ENCODE measurements at places on chromosomes 3 and 15. TPM values are rescaled to one million over a fixed set of nuclear protein-coding genes. Genes with fewer than 3 reads are reported as not detected.

Gene SPG21
- 113 TPM for total RNA-seq

Gene EPHA6
- not detected for total RNA-seq

DNA sequence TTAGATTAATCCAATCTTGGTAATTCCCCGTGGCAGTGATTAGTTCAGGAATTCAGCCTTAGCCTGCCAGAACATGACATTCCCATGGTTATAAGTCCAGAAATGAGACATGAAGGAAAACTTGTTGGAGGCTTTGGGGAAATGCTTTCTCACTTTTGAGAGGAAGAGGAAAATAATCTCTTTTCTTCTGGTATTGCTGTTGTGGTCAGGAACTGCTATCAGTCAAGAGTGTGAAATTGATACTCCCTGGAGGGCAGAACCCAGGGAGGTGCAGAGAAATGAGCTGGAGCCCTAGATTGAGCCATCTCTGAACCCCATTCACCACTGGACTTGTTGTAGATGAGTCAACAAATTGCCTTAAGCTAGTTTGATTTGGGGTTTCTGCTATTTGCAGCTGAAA lies 38.6 kb upstream of the APH1B start:
- peak; percentile 44 for DNase-seq

GRCh38 chr3:95626107-95626506 lies 1188.3 kb upstream of the EPHA6 start:
- no peak for DNase-seq

- no peak for DNase-seq
Measured at GRCh38 chr3:14016900-14017475, 107.7 kb downstream of the CHCHD4 start.

DNA sequence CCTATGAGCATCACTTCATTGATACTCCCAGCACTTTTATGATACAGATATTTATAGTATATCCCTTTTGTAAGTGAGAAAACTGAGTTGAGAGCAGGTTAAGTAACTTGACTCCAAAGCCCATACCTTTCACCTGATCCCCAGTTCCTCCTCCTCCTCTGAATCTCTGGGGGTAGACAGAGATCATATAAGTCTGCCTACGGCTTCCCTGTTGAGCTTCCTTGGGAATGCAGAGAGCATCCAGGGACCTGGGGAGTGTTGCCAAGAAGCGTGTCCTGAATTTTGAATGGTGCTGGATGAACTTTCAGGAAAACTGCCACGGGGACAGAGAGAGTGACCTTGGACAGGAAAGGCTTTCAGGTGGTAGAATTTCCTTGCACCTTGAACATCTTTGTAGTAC lies 268.5 kb downstream of the LRTM1 start:
- no peak for DNase-seq

GRCh38 chr3:50242381-50242770 lies 6.4 kb downstream of the GNAI2 start:
- no peak for DNase-seq

GRCh38 chr15:85828126-85828525 lies 33.4 kb upstream of the KLHL25 start:
- no peak for DNase-seq

Measured in A172 (cell line).